ENCODE measurements at places on chromosomes 7 and 10. TPM values are rescaled to one million over a fixed set of nuclear protein-coding genes. Genes with fewer than 3 reads are reported as not detected.
A peak's percentile ranks its signal among the peaks of the same experiment; 100 is the strongest.

The GNA12 gene
- 34.7 TPM for total RNA-seq

The GATA3 gene
- 1.9 TPM for total RNA-seq

The NCF1 gene
- total RNA-seq = not detected

The OR2A12 gene
- total RNA-seq = 6.5 TPM

The WNT2 gene
- 23.6 TPM for total RNA-seq

The IFRD1 gene
- 79.9 TPM for total RNA-seq

The PTF1A gene
- total RNA-seq = 7.5 TPM

The SEMA3E gene
- 3.1 TPM for total RNA-seq

- DNase-seq = no peak
Observed at GRCh38 chr10:121543545-121543944, 54.7 kb downstream of the FGFR2 start.

GRCh38 chr10:28940158-28940888, 263.0 kb downstream of the BAMBI start:
- no peak for DNase-seq

- DNase-seq = peak; percentile 34
Observed at GRCh38 chr10:117004227-117005025, 561 bp downstream of the SHTN1 start.

DNA sequence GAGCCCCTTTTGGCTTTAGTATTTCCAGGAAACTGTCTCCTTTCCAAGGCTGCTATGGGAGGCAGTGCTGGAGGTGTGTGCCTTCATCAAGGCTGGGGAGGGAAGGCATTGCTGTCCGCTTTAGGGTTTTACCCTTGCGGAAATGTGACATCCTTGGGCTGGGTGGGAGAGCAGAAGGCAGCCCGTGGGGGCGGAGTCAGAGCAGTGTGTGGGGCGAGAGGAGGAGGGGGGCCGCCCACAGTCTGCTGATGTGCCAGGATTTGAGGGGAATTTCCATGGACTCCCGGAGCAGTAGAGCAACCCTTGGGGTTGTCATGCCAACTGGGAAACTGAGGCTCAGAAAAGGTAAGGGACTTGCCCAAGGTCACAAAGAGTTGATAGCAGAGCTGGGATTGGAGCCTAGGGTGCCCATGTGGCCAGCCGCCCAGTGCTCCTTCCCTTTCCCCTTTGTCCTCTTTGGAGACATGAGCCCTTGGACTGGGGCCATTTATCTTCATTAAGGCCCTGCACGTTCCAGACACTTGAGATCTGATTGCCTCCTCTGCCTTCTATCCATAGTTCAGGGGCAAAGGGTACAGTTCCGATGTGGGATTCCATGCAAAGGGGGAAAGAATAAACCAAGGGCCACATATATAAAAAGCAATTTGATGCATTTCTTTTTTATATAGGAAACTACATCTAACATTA, 22.2 kb downstream of the TSPAN15 start:
- DNase-seq = no peak

GRCh38 chr10:102832987-102833386, 4.2 kb downstream of the CYP17A1 start:
- no peak for DNase-seq

DNA sequence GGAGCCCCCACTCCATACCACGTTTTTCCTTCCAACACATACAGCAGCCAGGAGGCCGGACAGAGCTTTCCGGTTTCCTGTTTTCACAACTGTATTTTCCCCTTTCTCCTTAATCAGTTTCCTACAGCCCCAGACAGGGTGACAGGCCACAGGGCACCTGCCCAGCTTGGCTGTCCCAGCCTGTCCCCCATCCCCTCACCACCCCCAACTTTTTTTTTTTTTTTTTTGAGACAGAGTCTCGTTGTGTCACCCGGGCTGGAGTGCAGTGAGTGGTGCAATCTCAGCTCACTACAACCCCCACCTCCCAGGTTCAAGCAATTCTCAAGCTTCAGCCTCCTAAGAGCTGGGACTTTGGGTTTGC, 10.3 kb upstream of the HSPB1 start:
- peak; percentile 63 for DNase-seq

GRCh38 chr10:116732573-116732972, 9.8 kb downstream of the HSPA12A start:
- no peak for DNase-seq

DNA sequence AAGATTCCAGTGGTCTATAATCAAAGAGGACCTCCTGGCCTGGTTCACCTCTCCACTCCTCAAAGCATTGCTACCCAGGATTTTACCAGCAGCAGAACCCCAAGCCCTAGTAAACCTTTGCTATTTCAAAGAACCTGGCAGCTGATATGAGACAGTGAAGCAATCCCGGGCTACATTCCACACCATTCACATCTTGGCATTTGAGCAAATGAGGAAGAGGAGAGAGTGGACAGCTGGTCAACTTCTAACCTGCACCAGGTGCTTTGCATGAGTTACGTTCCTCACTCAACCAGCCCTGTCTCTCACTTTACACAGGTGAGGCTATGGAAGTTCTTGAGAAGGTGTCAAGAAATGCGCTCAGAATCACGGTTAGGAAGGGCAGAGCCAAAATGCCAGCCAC, 1.1 kb downstream of the CCDC3 start:
- DNase-seq = no peak

- DNase-seq = no peak
Observed at GRCh38 chr7:157896774-157897555, 560.2 kb downstream of the DNAJB6 start.

DNA sequence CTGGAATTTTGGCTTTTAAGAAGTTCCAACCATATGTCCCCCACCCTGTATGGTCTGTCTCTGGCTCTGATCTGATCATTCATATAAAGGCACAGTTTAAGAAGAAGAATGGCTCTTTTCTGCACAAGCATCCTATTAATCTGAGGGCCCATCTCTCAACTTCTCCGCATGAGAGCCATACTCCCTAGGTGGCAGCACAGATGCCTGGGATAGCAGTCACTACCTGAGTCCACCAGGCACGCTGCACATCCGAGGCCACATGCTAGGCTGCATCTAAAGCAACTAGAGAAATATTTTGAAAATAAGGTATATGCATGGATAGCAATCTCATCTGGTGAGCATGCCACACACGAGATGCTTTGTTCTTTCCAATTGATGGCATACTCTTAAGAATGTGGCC, 565.5 kb downstream of the PARD3 start:
- DNase-seq = no peak

DNA sequence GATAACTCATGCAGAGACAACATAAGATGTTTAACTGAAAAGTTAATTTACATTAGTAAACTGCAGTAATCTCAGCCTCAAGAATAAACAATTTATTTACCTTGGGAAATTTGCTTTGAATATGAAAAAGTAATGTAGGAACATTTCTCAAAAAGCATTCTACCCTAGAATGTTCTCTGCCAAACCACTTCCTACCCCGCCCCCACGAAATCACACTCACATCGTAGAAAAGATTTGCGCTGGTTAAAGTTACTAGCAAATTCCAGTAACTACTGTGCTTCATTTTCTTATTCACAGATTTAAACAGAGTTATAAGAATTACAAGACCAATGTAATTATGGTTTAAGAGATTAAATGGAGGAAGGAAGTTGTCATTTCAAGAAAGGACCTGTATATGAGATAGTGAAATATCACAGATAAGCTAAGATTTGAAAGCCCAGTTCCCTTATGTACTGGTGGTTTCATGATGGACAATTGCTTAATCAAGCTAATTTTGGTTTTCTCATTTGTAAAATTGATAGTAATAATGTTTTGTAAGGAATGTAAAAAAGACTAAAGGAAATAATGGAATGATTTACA, 175.4 kb downstream of the GNAI1 start:
- no peak for DNase-seq

- DNase-seq = no peak
Observed at GRCh38 chr10:74839708-74840107, 13.3 kb downstream of the KAT6B start.
